ENCODE measurements at places on chromosomes 11 and 22. TPM values are rescaled to one million over a fixed set of nuclear protein-coding genes. Genes with fewer than 3 reads are reported as not detected.

Gene CNIH2
- 4.9 TPM for total RNA-seq

Gene PKNOX2
- total RNA-seq, result not detected

Gene OR2AG2
- total RNA-seq, result not detected

Gene PARVA
- 37.6 TPM for total RNA-seq

Data from Caco-2 (cell line).